ENCODE measurements at places on chromosomes 5 and 9.

GRCh38 chr9:4375424-4376200, 75.7 kb upstream of the GLIS3 start:
- DNase-seq, result peak; percentile 7

DNA sequence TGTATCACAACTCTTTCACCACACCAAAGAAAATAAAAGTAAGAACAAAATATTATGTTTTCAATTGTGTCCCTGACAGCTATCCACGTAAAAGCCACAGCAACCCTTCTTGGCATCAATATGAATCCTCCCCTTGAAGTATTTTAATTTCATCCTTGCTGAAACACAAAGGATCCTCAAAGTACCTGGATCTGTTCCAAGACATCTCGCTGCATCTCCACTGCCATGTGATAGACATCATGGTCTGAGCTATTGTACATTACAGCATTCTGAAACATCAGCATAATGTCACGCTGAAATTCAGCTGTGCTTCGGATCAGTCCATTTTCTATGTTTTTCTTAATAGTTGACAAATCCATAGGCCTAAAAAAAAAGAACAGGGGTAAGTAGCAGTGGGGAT, 17.7 kb downstream of the BRD8 start:
- no peak for DNase-seq

- no peak for DNase-seq
Observed at GRCh38 chr9:37625758-37626147, 25.0 kb upstream of the FRMPD1 start.

DNA sequence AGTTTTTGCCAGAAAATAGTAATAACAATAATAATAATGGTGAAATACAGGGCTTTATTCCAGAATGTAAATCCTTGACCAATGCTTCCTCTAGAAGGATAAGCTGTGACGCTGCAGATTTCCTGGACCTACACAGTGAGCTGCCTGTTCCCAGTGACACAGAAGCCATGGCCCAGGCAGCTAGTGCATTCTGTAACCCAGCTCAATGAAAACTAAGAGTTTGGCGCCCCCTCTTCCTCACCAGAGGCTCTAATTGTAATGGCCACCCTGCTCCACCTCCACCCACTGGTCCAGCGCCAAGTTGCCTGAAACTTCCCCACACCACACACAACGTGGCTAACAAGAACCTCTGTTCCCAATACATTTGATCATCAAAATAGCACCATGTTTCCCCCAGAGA, 248.1 kb downstream of the CETN3 start:
- no peak for DNase-seq

GRCh38 chr5:14326035-14326903, 183.1 kb downstream of the TRIO start:
- DNase-seq, result no peak

DNA sequence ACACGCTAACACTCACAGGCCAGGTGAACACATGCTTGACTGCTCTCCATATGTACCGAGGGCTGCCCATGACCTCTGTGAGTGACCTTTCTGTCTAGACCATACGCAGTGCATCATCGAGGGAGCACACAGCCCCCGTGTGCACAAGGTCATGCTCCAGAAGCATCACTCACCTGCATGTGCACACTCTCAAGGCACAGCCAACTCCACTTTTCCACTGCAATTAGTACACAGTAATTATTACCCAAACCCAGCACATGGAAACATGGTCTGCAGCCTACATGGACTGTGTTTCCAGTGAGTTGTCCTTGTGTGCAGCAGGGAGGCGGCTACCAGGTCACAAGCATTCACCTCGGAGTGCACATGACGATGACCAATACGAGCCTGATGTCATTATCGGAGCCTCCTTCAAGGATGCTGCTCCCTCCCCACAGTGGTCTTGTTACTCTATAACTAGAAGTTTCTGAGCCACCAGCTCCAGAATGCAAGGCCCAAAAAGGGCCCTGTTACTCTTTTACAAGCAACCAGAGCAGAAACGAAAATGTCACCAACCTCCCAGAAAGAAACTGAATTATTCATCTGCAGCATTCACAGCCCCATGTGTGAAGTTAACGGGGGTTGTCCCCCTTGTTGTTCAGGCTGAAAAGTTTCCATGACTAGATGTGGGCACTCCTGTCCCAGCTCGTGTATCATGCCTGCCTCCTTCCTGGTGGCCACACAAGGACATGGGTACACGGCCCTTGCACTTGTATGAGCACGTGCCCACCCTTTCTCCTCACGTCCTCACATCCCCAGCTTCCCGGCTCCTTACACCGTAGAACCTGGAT, 31.2 kb downstream of the SEMA4D start:
- no peak for DNase-seq

- no peak for DNase-seq
Observed at GRCh38 chr5:97022898-97023297, 87.0 kb downstream of the LNPEP start.
